NCI-H2029 treated with DMSO at 0.1 percent for 48 hours (cell line): ENCODE measurements at places on chromosomes 4 and X.

DNA sequence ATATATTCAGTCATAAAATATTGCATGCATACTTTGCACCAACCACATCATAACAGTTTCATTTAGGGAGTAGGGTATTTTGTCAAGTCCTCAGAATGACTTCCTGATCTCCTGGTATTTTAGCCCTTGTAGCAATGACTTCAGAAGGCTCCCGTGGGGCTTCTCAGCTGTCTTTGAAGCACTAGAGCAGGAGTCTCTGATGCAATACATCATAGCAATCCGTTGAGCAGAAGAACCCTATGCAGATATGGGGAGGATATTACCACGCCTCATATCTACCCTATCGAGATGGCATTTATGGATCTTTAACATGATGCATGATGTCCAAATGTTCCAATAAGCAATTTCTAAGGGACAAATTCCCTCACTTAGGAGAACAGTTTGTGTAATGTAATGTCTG is 373.7 kb upstream of the FTHL17 start:
- DNase-seq = no peak

GRCh38 chrX:136710325-136710951 is 62.5 kb downstream of the CD40LG start:
- no peak for DNase-seq

DNA sequence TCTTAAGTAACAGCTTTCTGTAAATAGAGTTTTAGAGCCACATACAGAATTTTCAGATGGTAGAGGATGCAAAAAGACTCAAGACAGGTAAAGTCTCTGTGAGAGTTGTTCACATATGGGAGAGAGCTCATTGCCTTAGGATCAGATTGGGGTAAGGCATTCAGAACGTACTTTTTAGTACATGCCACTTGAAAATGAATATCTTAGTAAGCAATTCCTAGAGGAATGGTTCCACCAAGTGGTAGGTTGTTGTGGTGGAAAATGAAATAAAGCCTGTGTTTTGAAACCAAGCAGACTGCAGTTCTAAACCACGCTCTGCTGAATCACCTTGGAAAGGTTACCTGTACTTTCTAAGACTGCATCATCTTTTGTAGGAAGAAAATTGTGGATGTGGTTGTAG is 547.0 kb upstream of the LCORL start:
- DNase-seq = no peak

GRCh38 chrX:41026702-41027078 is 58.6 kb upstream of the USP9X start:
- DNase-seq = no peak

DNA sequence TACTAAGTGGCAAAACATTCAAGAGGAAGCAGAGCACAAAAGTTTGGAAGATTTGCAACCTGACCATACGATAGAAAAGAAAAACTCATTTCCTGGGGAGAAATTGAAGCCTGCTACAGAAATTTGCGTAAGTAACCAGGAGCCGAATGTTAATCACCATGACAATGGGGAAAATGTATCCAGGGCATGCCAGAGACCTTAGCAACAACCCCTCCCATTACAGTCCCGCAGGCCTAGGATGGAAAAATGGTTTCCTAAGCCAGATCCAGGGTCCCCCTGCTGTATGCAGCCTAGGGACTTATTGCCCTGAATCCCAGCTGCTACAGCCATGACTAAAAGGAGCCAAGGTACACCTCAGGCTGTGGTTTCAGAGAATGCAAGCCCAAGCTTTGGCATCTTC is 472.2 kb upstream of the KLHL4 start:
- no peak for DNase-seq

DNA sequence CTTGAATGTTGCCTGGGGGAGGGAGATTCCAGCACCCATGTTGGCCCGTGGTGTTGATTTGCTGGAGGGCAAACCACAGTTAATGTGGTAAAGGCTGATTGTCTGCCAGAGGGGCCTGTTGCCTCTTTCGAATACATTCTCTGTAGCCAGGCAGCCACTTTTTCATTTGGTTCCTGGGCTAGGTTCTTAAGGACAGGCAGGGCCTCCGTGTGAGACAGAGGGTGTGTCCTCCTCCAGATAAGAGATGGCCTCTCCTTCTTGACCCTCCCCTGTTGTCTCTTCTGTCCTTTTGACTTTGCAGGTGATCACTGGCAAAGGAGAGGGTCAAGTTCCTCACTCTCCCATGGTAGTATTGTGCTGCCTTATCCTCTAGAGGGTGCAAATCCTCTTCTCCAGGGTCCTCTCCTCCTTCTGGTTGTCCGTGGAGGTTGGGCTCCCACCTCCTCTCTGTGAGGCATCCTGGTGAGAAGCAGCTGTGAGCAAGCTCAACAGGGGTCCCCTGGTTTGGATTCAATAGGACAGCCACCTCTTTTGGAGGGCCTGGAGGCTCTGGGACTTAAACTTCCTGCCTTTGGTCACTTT is 44.9 kb downstream of the ZNF182 start:
- no peak for DNase-seq

- DNase-seq = peak; percentile 0
Measured at GRCh38 chrX:111719426-111720210, 38.6 kb downstream of the ALG13 start.

GRCh38 chr4:21202959-21203358 is 502.7 kb downstream of the PACRGL start:
- no peak for DNase-seq

- DNase-seq = no peak
Measured at GRCh38 chrX:34218063-34218462, 85.9 kb upstream of the FAM47A start.

DNA sequence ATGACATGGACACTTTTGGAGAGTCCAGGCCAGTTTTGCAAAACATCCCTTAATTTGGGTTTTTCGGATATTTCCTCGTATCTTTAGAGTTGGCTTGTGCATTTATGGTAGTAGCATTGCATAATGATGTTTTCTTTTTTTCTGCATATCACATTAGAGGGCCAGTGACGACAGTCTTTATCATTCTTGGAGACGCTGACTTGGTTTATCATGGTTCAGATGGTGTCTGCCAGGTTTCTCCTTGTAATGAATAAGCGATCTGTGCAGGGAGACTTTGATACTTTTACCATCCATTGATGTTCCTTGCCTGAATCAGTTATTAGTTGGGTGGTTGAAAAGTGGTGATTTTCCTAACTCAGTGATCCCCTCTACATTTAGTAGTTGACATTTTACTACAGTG is 46.6 kb downstream of the KIAA0232 start:
- DNase-seq = no peak

DNA sequence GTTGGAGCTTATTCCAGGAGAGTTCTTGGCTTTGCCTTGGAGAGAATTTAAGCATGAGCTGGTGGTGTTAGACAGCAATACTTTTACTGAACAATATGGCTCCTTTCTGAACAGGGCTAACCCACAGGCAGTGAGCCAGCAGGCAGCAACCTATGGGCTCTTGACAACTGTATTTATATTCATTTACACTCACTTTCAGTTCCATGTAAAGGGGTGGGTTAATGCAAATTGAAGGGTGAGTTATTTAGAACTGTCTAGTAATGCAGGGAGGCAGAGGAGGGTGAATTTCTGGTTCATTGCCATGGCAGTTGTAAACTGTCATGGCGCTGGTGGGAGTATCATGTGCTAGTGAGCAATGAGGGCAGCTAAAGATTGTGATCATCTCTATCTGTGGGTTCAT is 15.7 kb downstream of the FOXR2 start:
- no peak for DNase-seq

DNA sequence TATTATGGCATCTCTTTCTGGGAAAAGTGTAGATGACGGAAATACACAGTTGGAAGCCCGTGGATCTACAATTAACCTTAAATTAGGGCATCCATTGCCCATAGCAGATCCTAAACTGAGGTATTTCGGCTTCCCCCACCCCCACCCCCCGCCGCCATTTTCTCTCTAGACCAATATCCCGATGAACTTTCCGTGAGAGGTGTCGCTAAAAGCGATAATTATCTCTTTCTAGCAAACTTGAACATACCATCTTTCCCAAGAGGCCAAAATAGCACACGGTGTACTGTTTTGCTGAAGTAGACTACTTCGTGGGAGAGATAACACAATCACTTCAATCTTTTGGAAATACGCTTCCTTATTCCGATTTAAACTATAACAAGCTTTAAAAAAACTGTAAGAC is 554 bp downstream of the KLHL15 start:
- no peak for DNase-seq
